ENCODE measurements at places on chromosomes 6 and 20.

DNA sequence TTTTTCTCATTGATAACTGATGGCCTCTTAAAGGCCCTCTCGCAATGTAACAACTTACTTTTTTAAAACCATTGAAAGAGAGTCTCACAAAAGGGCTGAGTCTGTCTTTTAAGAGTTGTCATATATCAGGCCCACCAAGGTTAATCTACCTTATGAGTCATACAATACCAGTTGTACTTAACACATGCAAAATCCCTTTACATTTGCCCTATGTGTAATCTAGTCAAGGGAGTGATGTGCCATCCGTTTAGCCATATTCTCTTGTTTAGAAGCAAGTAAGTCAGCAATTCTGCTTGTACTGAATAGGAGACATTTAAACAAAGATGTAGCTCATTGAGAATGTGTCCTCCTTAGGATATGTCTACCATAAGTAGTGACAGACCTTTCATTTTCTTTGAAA is 143.7 kb downstream of the TENT5A start:
- DNase-seq, result no peak

DNA sequence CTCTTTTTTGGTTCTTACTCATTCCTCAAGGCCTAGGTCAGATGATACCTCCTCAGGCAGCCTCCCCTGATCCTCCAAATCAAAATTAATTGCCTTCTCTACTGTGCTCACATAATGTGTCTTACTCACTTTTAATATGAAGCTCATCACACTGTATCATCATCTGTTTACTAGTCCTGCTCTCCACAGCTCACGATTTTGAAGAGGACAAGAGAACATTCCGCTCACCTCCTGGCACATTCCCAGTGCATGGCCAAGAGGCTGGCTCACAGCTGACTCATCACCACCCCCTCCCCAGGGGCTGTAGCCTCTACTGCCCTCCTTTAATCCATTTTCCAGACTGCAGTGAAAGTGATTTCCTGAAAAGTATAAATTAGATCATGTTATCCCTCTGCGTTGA is 133.1 kb downstream of the ALDH8A1 start:
- DNase-seq, result no peak

GRCh38 chr20:23874747-23875146 is 4.8 kb downstream of the CST5 start:
- no peak for DNase-seq

GRCh38 chr20:8213831-8214587 is 81.9 kb downstream of the PLCB1 start:
- DNase-seq, result no peak

- no peak for DNase-seq
Measured at GRCh38 chr6:81002126-81002525, 750.4 kb downstream of the TENT5A start.

GRCh38 chr20:48531505-48531904 is 296.3 kb downstream of the PREX1 start:
- no peak for DNase-seq

DNA sequence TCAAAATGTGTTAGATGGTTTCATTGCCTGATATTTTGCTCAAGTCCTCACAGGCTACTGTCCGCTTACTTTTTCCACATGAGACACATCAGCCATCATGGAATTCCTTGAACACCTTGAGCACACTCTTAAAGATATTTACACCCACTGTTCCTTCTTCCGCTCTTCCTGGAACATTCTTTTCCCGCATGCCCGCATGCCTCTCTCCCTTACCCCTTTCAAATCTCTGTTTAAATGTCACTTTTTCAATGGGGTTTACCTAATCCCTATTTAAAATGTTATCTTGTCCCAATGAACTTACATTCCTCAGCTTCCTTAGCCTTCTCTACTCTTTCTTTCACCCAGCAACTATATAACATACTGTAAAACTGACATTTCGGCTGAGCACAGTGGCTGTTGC is 503.3 kb upstream of the PTCHD4 start:
- no peak for DNase-seq

- no peak for DNase-seq
Measured at GRCh38 chr6:42268835-42269204, 51.2 kb upstream of the MRPS10 start.

DNA sequence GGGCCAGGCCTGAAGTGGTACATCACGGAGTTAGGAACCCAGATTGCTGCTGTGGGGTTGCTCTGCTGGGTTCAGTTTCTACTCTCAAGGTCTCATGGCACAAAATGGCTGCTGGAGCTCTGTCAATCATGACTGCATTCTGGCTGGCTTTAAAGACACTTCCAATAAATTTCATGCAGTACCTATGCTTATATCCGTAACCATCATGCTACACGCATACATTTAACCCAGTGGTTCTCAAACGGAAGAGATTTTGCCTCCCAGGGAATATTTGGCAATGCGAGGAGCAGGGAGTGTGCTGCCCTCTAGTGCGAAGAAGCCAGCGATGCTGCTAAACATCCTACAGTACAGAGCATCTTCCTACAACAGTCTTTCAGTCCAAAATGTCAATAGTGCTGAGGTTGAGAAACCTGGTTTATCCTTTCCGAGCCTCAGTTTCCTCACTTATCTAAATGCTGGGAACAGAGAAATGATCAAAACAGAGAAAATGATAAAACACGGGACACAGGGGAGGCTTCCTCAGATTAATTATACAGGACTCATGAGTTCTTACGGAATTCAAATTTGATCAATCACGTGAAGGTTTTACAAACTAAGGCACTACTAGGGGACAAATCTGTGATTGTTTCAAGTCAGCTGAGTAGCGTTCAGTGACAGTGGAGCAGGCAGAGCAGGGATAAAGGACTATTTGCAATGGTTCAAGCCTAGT is 9.6 kb upstream of the SLC2A10 start:
- peak; percentile 5 for DNase-seq

- DNase-seq, result no peak
Measured at GRCh38 chr6:17478223-17478907, 85.0 kb downstream of the CAP2 start.

GRCh38 chr6:117498159-117498558 is 15.7 kb downstream of the DCBLD1 start:
- DNase-seq, result no peak

Data from SHP77 treated with DMSO at 0.1 percent for 48 hours (cell line).